ENCODE measurements at places on chromosomes 5 and 9.

DNA sequence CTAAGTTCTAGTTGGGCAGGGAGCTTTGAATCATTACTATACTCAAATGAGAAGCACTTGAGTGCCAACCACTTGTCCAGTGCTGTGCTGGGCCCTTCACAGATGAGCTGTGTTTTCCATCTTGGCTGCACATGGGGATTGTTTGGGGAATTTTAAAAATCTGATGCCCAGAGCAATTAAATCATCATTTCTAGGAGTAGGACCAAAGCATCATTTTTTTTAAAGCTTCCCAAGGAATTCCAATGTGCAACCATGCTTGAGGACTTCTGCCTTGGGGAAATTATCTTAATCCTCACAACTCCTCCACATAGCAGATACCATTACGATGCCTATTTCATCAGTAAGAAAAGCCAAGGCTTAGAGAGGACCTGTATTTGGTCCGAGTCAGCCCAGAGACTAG, 131.4 kb downstream of the TMEM174 start:
- DNase-seq = no peak

GRCh38 chr9:132147331-132147730, 14.5 kb upstream of the NTNG2 start:
- no peak for DNase-seq

GRCh38 chr5:169029661-169030274, 271.2 kb downstream of the SLIT3 start:
- DNase-seq = no peak

DNA sequence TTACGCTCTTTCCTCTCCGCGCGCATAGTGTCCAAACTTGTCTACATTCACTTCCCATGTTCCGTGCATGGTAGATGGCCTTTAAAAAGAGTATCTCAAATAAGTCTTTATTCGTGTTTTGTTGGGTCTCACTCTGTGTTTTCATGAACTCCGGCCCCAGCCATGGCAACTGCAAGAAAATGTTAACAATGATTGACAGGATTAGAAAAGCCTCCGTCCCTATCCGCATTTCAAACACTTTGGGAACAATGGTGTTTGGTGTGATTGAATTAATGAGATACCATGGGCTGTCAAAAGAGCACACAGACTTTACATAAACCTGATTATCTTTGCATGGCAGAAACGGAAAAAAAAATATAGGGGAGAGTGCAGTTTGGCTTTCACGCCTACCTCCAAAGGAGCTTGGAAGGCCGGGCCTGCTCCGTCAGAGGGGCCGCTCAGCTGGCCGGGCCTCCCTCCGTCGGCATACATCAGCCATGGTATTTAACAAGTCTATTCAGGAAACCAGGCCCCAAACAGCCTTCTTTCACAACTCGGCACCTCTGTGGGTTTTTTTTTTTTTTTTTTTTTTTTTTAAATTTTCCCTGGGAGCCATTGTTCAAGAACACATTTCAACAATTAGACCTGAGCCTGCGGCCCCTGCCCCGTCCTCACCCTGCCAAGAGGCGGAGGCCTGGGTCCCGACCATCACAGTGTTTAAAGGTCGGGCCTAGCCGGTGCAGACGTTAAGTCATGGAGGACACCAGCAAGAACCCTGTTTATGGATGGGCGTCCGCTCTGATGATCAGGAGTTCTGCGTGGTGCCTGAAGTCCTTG, 323.8 kb upstream of the IRX4 start:
- no peak for DNase-seq

- no peak for DNase-seq
Observed at GRCh38 chr9:113957821-113958341, 81.8 kb downstream of the ZNF618 start.

- no peak for DNase-seq
Observed at GRCh38 chr5:79851391-79851863, 139.6 kb downstream of the MTX3 start.

DNA sequence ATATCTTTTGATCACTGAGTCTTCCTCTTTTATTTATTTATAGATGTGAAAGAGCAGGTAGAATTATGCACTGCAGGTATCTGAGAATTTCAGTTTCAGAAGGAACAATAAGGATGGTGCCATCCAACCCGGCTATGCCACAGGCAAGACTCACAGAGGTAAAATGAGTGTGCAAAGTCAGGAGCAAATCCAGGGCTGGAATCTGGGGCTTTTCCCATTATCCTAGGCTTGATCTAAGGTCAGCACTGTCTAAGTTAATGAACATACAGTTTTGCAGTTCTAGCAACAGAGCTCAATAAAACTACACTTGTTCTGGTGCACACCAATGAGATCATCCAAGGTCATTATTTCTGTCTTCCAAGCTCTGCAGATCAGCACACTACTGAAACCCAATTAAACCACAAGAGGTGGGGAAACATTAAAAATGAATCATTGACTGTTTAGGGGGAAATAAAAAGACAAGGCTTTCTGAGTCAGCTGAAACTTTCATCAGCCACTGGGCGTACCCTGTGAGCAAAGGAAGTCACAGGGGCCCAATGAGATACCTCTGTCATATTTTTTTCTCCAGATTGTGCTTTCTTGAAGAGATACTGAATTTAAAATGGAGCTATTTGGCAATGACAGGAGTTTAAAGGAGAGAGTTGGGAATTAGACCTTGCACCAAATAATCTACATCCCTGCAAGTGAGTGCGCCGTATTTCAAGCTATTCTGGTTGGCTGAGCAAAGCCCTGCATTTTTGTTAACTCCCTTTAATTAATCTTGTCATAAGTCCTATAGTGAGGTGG, 662.2 kb upstream of the ZNF608 start:
- no peak for DNase-seq

GRCh38 chr9:131813116-131813515, 73.2 kb upstream of the RAPGEF1 start:
- no peak for DNase-seq

DNA sequence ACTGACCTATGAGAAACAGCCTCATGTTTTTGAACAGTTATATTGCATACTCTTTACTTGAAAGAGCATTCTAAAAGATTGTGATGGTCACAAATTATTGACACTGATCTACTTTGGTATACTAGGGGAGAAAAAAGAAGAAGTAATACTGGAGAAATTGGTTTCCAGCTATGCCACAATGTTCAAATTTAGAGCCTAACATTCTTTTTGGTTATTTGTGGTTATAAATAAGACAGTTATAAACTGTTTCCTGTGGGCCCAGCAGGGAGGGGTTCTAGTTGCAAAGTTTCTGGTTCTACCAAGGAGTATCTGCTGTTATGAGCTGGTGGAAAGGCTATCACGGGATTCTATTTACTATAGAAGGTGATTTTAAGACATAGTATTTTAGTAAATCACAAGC, 4.8 kb downstream of the CWC27 start:
- DNase-seq = no peak

DNA sequence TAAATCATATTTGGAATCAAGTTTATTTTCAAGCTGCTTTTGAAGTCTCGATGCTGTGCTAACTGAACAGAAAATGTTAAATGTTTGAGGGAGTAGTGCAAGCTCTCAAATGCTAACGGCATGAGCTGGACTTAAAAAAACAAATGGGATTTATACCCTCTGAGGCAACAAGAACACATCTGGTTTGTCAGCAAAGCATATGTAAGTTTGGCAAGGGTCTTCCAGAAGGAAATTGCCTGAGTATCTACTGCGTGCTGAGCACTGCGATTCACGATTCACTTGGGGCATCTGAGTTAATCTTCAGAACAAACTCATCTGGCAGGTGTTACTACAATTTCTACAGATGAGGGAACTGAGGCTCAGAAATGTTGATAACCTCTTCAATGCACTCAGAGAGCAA, 98.4 kb upstream of the C9orf72 start:
- no peak for DNase-seq

- no peak for DNase-seq
Observed at GRCh38 chr5:57538341-57538955, 55.8 kb upstream of the ACTBL2 start.

GRCh38 chr5:177133853-177134696, 502 bp downstream of the NSD1 start:
- no peak for DNase-seq

DNA sequence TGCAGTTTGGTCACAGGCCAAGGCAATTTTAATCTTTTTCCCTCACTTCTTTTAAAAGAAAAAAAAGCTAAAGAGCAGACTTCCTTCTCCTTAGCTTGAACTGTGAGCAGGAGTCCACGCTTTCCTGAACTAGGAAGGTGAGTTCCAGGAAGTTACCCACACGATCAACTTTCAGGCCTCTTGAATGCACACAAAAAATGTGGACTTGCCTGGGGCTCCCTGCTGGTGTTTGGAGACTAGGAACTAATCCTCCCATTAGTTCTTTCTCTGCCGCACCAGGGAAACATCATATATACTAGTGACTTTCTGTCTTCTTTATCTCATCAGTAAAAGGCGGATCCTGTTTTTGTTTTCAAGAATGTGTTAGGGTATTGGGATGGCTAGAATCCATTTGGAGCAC, 240.0 kb downstream of the GOLPH3 start:
- no peak for DNase-seq

- DNase-seq = no peak
Observed at GRCh38 chr9:16982780-16983310, 112.4 kb upstream of the BNC2 start.

GRCh38 chr9:118455788-118456187, 751.6 kb downstream of the TLR4 start:
- no peak for DNase-seq

GRCh38 chr5:37786862-37787519, 52.9 kb downstream of the GDNF start:
- no peak for DNase-seq

GRCh38 chr5:73284220-73284795, 111.3 kb downstream of the TMEM174 start:
- DNase-seq = peak; percentile 3

DNA sequence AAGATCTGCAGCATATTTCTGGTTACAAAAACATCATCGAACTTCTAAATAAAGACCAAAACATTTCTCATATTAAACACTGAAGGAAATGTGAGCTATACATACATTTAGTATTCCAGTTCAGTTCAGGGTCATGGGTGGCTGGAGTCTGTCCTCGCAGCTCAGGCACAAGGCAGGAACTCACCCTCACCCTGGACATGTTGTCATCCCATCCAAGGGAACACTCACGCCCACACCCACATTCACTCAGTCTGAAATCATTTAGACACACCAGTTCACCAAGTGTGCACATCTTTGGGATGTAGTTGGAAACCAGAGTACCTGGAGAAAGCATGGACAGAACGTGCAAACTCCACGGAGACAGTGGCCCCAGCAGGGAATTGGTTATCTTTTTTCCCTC, 481.0 kb downstream of the RASEF start:
- no peak for DNase-seq

- DNase-seq = no peak
Observed at GRCh38 chr9:129182625-129183494, 4.8 kb upstream of the IER5L start.

GRCh38 chr5:176155922-176156359, 82.3 kb upstream of the SIMC1 start:
- no peak for DNase-seq

- no peak for DNase-seq
Observed at GRCh38 chr9:129237164-129237611, 59.1 kb upstream of the IER5L start.

- DNase-seq = no peak
Observed at GRCh38 chr9:34524349-34524748, 1.6 kb upstream of the ENHO start.

DNA sequence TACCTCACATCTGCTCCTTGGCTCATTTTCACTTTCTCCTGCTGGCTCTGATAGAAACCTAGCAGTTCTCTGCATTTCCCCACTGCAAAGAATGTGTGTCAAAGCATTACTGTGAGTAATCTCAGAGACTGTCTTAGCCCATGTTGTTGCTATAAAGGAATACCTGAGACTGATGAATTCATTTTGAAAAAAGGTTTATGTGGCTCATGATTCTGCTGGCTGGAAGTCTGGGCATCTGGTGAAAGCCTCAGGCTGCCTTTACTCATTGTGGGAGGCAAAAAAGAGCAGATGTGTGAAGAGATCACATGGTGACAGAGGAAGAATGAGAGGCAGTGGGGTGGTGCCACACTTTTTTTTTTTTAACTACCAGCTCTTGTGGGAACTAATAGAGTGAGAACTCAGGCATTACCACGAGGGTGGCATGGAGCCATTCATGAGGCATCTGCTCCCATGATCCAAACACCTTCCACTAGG, 191.6 kb upstream of the CTNND2 start:
- peak; percentile 13 for DNase-seq

GRCh38 chr5:89302102-89302891, 419.3 kb upstream of the MEF2C start:
- DNase-seq = no peak

- no peak for DNase-seq
Observed at GRCh38 chr9:129887334-129888292, 52.4 kb downstream of the USP20 start.

- DNase-seq = no peak
Observed at GRCh38 chr5:169656125-169656901, 19.2 kb downstream of the DOCK2 start.

DNA sequence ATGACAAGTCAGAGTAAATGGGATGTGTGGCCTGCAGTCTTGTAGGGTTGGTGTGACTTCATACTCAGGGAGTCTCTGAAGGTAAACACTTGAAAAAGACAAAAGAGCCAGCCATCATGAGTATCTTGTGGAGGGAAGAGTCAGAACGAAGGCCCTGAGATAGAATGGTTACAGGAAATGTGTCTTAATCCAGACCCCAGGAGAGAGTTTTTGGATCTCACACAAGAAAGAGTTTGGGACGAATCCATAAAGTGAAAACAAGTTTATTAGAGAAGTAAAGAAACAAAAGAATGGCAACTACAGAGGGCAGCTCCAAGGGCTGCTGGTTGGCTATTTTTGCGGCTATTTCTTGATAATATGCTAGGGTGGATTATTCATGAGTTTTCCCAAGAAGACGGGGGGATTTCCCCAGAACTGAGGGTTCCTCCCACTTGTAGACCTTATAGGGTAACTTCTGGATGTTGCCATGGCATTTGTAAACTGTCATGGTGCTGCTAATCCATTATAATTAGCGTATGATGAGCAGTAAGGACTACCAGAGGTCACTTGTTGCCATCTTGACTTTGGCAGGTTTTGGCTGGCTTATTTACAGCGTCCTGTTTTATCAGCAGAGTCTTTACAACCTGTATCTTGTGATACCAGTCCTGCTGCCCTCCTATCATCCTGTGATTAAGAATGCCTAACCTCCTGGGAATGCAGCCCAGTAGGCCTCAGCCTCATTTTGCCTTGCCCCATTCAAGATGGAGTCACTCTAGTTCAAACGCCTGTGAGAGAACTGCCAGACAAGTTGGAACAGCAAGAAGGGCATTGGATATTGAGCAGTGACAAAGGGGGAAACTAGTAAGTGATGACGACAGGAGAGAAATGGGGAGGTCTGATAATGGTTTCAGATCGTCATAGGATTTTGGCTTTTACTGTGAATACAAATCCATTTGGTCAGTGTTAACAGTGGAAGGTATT, 34.0 kb downstream of the MTRR start:
- DNase-seq = no peak

GRCh38 chr5:57332361-57332760, 150.2 kb downstream of the ACTBL2 start:
- no peak for DNase-seq

DNA sequence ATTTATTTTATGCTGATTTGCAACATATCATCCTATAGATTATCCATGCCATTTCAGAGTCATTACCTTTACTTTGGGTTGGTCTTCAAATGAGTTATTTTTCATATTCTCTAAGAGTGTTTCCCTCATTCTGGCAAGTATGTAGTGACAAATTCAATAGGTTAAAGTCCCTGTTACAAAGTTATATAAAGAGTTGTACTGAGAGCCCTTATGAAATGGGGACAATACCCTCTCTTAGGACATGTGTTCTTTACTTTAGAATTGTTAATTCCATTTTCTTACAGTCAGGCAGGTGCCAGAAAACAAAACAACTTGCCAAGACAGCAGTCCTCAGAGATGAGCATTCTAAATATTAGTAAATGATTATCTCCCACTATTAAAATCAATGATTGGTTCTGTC, 6.0 kb downstream of the ALDH1A1 start:
- no peak for DNase-seq

- DNase-seq = no peak
Observed at GRCh38 chr9:130383979-130384676, 60.6 kb upstream of the ASS1 start.

Measured in NCI-H510A (cell line).